ENCODE measurements at places on chromosomes 16 and 17. TPM values are rescaled to one million over a fixed set of nuclear protein-coding genes. Genes with fewer than 3 reads are reported as not detected.

Gene CLUH
- total RNA-seq, result 100 TPM

Gene CCL3
- total RNA-seq, result not detected

Gene BCL6B
- total RNA-seq, result not detected

Gene RAPGEFL1
- total RNA-seq, result 2.4 TPM

Gene TBX2
- 7.7 TPM for total RNA-seq

Gene KRT33A
- total RNA-seq, result not detected
